ENCODE measurements at places on chromosomes 12 and 14.

DNA sequence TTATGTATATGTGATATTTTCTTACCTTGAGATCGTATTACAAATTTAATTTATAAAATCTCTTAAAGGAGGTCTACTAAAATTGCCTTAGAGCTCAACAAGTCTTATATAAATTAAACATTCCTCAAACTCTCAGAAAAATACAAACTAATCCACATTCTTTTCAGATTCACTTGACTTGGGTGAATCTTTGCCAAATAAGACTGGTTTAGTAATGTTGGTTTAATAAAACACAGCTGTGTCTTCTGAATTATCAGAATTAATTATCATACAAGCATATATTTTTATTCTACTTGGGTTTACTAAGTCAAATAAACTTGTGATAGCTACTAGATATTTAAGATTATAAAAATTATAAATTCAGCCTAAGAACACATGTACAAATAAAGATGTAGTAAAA is 13.3 kb downstream of the GLIPR1L2 start:
- DNase-seq = no peak

DNA sequence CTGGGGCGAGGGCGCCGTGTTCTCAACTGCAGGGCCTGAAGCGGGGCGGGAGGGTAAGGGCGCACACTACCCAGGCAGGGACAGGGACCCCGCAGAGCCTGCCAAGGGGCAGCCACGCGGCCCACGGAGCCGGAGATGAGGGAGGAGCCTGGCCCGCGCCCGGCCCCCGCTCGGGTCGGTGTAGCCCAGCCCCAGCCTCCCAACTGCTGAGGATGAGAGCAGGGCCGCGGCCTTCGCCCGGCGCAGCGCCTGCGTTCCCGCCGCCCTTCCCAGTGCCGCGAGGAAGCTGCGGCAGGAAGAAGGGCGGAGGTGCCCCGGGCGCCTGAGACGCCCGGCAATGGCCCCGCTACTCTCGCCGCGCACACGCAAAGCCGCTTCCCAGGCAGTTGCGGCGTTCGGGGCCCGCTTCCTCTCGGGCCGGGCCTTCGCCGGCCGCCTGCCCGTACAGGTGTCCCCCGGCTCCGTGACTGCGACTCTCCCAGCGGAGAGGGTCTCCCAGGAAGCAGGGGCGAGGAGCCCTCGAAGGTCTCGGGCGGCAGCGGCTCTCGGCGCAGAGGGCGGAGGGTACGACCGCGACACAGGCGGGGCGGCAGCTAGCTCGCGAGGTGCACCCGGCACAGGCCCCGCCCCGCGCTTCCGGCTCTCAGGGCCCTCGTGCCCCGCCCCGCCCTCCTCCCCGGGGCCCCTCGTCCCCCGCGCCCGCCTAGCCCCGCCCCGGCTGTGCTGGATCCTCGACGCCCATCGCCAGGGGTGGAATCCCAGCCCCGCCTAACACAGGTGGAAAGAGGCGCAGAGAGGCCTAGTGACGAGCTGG is 24.8 kb upstream of the YY1 start:
- DNase-seq = peak; percentile 92

DNA sequence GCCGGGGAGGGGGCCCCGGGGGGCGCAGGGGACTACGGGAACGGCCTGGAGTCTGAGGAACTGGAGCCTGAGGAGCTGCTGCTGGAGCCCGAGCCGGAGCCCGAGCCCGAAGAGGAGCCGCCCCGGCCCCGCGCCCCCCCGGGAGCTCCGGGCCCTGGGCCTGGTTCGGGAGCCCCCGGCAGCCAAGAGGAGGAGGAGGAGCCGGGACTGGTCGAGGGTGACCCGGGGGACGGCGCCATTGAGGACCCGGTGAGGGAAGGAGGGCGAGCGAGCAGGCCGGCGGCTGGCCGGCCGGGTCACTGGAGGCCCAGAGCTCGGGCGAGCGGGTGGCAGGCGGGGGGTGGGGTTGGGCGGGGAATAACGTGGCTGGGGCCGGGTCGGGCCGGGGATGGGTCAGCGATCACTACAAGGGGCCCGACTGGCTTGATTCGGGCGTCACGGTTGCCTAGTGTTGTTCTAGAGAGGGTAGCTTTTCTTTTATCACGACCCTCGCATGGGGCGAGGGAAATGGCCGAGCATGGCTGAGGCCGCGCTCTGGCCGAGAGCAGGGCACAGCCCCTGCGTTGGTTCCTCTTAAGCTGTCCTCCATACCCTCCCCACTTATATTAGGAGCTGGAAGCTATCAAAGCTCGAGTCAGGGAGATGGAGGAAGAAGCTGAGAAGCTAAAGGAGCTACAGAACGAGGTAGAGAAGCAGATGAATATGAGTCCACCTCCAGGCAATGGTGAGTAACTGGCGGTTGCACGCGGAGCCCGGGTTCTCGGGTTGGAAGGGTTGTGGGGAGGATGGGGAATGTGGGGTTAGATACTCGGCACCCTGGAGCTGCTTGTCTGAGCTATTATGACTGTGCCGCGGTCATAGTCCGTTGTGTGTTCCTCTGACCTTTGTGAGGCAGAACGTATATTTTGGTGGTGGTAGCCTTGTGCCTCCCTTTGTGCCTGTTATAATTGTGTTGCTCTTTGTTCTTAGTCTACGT is 603 bp downstream of the PABPN1 start:
- peak; percentile 36 for DNase-seq

DNA sequence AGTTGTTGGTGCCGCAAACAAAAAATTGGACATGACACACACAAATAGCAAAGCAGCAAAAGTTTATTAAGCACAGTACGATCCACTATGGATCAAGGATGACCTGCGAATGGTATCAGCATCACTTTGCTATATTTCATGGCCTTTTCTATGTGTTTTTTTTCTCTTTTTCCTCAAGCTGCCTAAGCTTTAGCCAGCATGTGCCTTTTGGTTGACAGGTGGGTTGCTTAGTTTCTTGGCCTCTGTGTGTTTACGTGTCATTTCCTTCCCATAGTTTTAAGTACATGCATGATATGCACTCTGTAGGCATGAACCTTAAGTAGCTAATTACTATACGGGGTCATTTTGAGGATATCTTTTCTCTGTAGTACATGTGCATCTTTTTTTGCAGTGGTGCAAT is 9.8 kb downstream of the CD4 start:
- no peak for DNase-seq

DNA sequence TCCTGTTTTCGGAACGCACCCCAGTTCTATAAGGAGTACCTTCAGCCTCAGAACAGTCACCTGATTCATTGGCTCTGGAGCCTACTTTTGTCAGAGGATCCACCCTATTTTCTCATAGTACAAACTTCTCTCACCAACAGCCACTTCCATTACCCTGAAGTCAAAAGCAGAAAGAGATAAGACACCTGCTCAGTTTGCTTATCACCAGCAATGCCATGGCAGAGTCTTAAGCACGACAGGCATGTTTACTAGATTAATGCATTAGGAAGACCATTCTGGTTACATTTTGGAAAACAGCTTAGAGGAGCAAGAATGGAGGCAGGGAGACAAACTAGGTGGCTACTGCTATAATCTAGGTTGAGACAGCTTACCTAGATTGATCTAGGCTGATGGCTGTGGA is 67.7 kb downstream of the GXYLT1 start:
- no peak for DNase-seq

All from Calu3 (cell line).